Activated T-cell treated with anti-CD3 and anti-CD28 coated beads, Interleukin-2, amount 50 U/mL, for 72 hours (primary cell): ENCODE measurements at places on chromosomes 6 and 20.

DNA sequence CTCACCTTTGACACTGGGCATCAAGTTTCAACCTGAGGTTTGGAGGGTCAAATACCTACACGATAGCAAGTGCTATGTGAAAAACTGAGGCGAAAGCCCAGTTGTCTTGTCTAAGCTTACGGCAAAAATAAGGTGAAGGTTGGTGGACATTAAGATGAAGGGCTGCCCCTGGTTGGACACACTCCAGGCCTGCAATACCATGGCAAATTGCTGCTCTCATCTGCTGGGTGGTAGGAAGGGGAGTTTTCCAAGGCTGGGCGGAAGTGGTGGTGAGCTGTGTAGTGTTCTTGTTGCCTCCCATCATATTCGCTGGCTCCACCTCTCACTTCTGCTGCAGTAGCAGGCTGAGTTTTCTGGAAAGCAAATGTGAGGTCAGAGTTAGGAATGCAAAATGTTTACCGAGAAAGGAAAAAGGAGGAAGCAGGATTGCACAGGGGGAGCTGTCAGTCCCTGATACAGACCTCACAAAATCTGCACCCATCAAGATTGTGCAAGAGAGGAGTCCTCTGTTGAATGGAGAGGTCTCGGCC lies 33.7 kb downstream of the SCP2D1 start:
- DNase-seq: no peak

DNA sequence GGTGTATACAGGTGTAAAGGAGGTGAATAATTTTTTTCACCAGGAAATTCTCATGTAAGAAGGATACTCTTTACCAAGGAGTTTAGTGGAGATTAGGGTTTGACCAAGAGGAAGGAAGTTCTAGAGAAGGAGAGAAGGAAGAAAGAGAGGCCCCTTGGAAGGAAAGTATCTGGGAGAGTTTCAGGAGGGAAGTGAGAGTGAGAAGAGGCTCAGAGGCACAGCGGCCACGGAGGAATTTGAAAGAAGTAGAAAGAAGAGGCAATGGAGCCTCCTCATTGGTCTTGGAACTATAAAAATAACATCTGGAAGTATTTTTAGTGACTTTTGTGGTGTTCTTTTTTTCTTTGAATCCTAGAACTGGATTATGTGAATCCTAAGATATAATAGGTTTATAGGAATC lies 50.8 kb upstream of the MCUR1 start:
- no peak for DNase-seq

DNA sequence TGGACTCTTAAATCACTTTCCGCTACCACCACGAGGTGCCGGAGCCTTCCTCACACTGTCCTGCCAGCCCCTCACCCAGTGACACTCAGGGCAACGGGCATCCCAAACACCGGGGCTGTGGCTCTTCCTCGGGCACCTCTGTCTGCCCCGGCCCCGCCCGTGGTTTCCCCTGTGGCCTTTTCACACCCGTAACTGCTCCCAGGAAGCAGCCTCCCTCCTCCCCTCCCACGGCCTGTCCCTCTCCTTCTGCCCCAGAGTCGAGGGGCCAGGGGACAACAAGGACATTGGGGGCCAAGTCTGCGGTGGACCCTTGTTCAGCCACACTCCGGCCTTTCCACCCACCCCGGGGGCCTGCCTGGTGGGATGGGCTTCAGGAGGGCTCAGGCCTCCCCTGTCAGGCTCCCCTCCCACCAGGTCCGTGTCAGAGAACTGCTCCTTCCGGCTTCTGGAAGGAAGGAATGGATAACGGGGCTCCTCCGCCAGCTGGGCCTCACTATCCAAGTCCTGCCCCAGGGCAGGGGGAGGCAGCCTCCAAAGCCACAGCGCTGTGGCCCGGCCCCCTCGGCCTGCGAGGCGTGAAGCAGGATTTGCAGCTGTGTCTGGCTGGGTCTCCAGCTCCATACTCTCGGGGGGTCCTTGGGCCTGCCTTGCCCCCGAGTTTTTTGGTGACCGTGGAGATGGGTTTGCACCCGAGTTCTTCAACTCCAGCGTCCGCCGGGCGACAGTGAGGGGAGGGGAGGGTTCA lies 54.7 kb upstream of the CHRNA4 start:
- DNase-seq: no peak

- DNase-seq: no peak
These were observed 16.4 kb upstream of the FNDC1 start for GRCh38 chr6:159152782-159153181.

- no peak for DNase-seq
These were observed 21.5 kb downstream of the PKIB start for GRCh38 chr6:122631571-122632249.

GRCh38 chr6:105990151-105990550 lies 96.0 kb upstream of the PRDM1 start:
- no peak for DNase-seq

- DNase-seq: peak; percentile 23
These were observed 380.3 kb upstream of the ARID1B start for GRCh38 chr6:156396791-156397418.
